ENCODE measurements at places on chromosomes 7 and 10.

- DNase-seq = no peak
These were observed 59.1 kb upstream of the COL1A2 start for GRCh38 chr7:94335586-94335985.

DNA sequence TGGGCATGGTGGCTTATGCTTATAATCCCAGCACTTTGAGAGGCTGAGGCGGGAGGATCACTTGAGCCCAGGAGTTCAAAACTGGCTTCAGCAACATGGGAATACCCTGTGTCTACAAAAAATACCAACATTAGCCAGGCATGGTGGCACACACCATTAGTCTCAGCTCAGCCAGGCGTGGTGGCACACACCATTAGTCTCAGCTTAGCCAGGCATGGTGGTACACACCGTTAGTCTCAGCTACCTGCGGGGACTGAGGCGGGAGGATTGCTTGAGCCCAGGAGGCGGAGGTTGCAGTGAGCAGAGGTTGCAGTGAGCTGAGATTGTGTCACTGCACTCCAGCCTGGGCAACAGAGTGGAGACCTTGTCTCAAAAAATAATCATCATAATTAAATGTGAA lies 9.0 kb downstream of the LRRC27 start:
- DNase-seq = no peak

GRCh38 chr10:69335613-69336012 lies 57.3 kb downstream of the HK1 start:
- DNase-seq = no peak

DNA sequence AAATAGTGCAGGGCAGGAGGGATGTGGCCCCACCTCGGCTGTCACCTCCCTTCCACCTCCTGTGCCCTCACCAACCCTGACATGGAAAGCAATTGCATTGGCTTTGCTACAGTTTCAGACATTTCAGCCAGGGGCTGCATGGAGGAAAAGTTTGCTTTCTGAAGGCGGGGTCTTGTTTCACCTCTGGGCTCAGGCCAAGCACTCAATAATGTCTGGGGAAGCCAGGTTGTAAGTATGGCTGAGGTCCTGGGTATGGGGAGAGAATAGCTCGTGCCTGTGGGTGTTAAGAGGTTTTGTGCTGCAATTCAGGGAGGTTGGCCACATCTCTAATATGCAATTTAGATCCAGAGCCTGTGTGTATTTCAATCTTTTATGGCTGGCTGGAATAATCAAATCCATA lies 238.4 kb upstream of the MKI67 start:
- no peak for DNase-seq

DNA sequence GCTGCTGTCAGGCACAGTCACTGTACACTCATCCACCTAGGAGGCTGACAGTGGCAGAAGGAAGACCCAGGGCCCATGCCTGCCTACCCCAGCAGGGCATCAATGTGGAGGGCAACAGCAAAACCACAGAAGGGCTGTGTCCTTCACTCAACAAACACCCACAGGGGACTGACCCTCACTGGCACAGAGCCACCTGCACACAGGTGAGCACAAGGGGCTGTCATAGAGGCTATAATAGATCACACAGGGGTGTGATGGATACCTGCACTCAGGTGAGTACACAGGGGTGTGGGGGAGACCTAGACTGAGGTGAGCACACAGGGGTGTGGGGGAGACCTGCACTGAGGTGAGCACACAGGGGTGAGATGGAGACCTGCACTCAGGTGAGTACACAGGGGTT lies 132.8 kb upstream of the TCERG1L start:
- DNase-seq = no peak

- no peak for DNase-seq
These were observed 131.3 kb downstream of the WDR11 start for GRCh38 chr10:120982507-120982906.

DNA sequence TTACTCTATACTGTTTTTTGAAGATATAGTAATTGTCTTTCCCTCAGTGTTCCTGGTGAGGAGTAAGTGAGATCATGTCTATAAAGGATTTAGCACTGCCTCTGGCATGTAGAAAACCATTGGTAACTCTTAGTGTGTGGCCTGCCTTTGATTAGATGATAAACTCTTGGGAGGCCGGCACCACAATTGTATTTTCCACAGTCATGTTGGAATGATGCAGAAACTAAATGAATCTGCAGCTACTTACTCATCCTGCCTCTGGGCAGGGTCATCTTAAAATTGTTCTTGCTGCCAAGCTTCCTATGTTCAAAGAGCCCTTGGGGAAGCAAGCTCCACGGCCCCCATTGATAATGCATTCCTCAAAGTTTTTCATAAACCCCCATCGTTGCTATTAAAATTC lies 204.6 kb downstream of the ANKRD7 start:
- no peak for DNase-seq

GRCh38 chr7:77184990-77185389 lies 14.6 kb downstream of the FGL2 start:
- no peak for DNase-seq

DNA sequence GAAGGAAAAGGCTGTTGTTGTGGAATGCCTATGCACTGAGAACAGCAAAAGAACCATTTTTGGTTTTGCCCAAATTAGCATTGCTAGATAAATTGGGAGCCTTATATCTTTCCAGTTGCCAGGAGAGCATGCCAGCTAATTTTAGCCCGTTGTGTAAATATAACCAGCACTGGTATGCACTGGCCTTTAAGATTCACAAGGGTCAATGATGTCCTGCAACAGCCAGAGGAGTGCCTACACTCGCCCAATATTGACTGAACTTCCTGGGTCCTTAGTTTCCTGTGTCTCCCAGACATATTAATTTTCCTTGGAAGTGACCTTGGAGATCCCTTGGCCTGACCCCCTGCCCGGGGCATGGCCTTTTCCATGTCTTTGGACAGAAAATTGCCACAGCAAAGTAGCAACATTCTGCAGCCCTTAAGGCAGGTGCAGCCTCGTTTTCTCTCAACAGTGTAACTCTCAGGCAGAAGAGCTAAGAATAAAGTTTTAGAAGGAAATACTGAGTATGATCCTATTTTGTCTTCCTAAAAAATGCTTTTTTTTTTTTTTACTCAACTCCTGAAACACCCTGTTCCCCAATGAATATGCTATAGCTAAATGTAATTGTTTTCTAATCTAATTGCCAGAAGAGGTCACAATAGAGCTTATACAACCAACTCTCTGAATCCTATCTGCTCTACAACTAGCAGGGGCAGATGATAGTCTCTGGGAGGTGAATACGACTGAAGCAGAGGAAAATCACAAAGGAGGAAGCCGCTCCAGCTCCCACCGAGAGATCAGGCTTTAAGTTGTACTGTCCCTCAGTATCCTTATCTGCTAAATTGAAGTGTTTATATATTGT lies 131.9 kb upstream of the PCGF5 start:
- DNase-seq = no peak

DNA sequence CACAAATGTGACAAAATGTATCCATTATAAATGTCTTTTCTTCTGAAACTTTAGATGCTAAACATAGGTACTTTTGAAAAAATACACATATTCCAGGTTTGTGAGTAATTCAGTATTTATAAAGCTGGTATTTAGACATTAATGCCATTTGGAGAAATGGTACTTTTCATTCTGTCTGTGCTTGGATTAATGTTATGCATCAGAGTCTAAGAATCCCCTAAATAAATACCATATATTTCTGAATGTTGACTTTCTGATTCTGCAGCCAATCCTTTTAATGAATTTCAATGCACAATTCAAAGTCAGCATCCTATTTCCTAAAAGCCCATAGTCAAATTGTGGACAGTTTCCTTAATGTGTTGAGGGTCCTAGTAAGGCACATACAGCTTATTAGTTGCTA lies 145.0 kb downstream of the DKK1 start:
- DNase-seq = no peak

DNA sequence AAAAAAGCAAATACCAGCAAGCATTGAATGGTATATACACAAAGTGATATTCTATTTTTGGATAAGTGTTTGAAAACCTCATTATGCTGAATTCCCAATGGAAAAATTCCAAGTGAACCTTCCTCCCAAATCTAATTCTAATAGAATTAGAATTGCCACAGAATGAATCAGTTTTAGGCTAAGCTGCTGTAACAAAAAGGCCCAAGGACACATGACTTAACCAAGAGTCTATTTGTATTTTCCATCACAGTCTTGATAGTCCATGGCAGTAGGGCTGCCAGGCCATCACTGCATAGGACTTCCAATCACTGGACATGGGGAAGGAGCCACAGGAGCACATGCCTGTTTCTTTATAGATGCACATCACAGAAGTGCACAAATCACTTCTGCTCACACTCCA lies 91.2 kb upstream of the IFRD1 start:
- no peak for DNase-seq

- DNase-seq = no peak
These were observed 59.5 kb downstream of the LARP4B start for GRCh38 chr10:871951-872403.

GRCh38 chr10:86218160-86218559 lies 148.4 kb downstream of the GRID1 start:
- DNase-seq = no peak

DNA sequence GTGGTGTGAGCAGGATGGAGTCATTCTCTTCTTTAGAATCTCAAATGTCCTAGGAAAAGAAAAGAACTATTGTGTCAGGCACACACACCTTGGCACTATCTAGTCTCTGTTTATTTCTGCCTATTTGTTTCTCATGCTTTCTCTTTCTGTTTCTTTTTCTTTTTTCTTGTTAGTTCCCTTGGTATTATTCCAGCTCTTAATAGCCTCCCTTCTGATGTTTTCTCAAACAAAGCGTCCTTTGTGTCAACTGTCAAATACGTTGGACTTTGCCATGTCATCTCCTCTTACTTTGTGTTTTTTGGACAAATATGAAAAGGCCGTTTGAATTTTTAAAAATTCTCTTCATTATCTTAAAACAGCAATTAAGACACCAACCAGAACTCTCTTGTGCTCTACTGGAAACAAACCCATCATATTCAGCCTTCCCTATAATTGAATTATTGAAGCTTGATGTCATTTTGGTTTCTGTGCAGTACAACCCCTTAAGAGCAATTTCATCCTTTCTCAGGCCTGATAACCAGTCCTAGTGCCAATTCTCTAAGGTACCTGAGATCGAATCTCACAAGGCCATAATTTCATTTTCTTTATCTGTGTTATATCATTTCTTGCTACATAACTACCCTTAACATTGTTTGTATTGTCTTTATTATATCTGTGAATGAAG lies 497.8 kb upstream of the NRP1 start:
- DNase-seq = no peak

DNA sequence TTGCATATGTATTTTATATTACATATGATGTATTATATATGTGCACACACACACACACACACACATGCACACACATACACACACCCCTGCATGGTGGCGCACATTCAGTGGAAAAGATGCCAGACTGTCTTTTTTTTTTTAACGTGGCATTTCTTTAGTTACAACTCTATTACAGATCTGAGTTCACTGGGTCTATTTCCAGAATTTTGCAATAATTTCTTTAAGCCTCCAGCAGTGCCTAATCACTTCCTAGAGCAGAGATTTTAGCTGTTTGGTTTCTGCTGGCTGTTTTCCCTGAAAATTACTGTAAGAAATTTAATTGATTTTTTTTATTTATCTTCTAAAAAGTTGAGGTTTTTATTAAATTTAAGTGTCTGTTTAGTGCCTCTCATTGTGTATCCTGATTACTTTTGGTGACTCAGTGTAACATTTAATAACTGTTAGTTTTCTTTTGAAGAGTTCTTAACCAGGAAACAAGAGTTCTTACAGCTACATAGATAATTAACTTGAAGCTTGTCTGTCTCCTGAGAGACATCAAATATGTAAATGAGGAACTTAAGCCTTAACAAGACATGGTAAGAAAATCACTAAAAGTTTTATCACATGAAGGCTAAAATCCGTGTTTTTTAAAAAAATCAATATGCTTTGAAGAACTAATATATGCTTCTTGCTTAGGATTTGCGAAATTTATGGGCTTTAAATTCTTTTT lies 232.0 kb downstream of the MDFIC start:
- DNase-seq = no peak

GRCh38 chr7:141974831-141975230 lies 1.3 kb upstream of the TAS2R38 start:
- no peak for DNase-seq
